Right ventricle myocardium inferior (tissue), 1 donor: ENCODE measurements at places on chromosomes 3 and 15. TPM values are rescaled to one million over a fixed set of nuclear protein-coding genes. Genes with fewer than 3 reads are reported as not detected.
A peak's percentile ranks its signal among the peaks of the same experiment; 100 is the strongest.

- no peak for DNase-seq
These were observed 221.3 kb upstream of the CDIN1 start for GRCh38 chr15:36358094-36358493.

The SLC6A11 gene
- total RNA-seq = not detected

DNA sequence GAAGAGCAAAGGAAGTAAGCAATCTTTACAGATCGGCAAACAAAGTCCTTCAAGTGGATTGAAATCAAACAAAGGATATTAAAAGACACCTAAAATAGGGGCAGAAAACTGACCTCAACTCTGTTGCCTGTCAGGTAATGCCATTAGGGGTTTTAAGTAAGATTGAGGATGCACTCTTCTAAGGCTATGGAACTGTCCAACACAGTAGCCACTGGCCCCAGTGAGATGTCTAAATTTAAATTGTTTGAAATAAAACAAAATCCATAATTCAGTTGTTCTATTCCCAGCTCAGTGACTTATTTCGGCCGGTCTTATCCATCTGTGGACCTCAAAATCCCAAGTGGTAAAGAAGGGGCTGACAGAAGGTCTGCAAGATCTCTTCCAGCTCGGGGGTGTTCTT lies 49.5 kb upstream of the LMCD1 start:
- no peak for DNase-seq

- peak; percentile 71 for DNase-seq
These were observed 1.5 kb downstream of the MEGF11 start for GRCh38 chr15:66251790-66252684.

DNA sequence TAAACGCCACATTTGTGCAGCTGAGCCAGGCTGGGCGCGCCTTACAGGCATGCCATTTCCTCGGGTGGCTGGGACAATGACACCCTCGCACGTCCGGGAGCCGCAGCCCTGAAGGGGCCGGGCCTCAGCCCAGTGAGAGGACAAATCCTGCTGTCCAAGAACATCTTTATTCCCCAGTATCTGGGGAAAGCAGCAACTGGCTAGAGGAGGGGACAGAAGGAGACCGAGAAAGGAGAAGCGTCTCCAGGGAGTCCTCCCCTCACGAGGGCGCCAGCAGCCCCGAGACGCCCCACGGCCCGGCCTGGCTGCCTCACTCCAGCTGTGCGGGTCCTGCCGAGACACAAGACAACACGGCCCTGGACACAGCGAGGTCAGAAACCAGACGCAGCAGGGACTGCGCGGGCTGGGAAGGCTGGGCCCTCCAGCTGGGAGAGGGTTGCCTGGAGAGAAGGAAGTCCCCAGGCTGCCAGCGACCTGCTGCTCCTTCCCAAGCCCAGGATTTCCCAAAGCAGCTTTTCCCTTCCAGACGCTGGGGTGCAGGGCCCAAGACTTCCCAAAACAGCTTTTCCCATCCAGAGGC lies 130.2 kb downstream of the CHSY1 start:
- peak; percentile 91 for DNase-seq

The HDC gene
- 0.57 TPM for total RNA-seq

The CNTN3 gene
- 3.4 TPM for total RNA-seq
